ENCODE measurements at places on chromosomes 13 and 19.

- no peak overlapping the region for H3K4me3 ChIP-seq
- no peaks in the 10 kb centered on the region for H3K36me3 ChIP-seq
- no peaks in the 10 kb centered on the region for H3K4me1 ChIP-seq
- H3K27ac ChIP-seq = no peak overlapping the region
Measured at GRCh38 chr19:22523940-22524339, 101.8 kb upstream of the ZNF98 start.

- no peaks in the 10 kb centered on the region for H3K27me3 ChIP-seq
- H3K4me3 ChIP-seq = no peak overlapping the region
- no peak for DNase-seq
- no peak overlapping the region for H3K27ac ChIP-seq
Measured at GRCh38 chr13:52461265-52461664, 6.0 kb downstream of the CKAP2 start.

DNA sequence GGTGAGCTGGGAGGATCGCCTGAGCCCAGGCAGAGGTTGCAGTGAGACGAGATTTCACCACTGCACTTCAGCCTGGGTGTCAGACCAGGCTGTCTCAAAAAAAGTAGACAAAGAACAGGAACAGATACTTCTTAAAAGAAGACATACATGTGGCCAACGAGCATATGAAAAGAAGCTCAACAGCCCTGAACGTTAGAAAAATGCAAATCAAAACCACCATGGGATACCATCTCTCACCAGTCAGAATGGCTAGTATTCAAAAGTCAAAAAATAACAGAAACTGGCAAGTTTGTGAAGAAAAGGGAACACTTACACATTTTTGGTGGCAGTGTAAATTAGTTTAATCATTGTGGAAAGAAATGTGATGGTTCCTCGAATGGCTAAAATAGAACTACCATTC, 3.0 kb upstream of the LGALS14 start:
- no peaks in the 10 kb centered on the region for H3K36me3 ChIP-seq
- no peak for DNase-seq
- no peak overlapping the region for H3K27ac ChIP-seq
- H3K27me3 ChIP-seq = peaks cover 79% of the 10 kb centered on the region
- no peak overlapping the region for H3K4me3 ChIP-seq
- no peaks in the 10 kb centered on the region for H3K4me1 ChIP-seq

DNA sequence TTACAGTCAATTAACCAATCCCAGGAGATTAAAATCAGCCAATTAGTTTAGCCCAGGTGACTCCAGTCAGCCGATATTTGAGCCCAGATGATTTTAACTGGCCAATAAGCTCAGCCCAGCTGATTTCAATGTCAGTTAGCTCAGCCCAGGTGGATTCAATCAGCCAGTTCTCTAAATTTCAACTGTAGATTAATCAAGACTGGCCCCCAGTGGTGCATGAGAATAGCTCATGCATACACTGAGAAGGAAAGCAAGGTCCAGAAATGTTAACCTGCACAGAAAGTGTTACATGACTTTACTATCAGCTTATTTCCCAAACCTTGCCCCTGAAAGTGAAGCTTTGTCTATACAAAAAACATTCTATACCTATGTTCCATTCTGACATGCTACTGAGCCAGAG, 55.4 kb upstream of the ZNF724 start:
- no peak for DNase-seq
- no peaks in the 10 kb centered on the region for H3K27me3 ChIP-seq
- no peaks in the 10 kb centered on the region for H3K4me1 ChIP-seq
- H3K36me3 ChIP-seq = no peaks in the 10 kb centered on the region
- no peak overlapping the region for H3K27ac ChIP-seq
- H3K4me3 ChIP-seq = no peak overlapping the region

- H3K27me3 ChIP-seq = no peaks in the 10 kb centered on the region
- peaks cover 2% of the 10 kb centered on the region for H3K36me3 ChIP-seq
- peak overlapping the region; percentile 71 for H3K27ac ChIP-seq
- H3K4me1 ChIP-seq = peaks cover 40% of the 10 kb centered on the region
- peak overlapping the region; percentile 73 for H3K4me3 ChIP-seq
- no peak for DNase-seq
Measured at GRCh38 chr19:18419699-18420460, 682 bp downstream of the SSBP4 start.

DNA sequence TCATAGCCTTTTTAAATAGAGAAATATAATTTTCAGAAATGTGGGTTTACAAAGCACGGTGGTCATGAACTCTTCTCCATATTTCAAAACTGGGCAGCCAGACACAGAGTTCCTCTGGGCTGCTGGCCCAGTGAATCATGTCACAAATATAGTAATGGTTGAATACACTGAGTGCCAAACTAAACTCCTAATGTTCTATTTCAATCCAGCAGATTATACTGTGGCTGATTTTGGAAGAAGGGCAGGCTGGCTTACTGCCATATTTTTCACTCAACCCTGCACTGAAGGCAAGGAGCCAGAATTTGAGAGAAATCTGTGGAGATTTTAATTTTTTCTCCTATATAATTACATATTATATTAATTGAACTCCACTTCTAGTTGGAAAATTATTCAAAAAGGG, 17.0 kb upstream of the PRR20A start:
- no peak overlapping the region for H3K4me3 ChIP-seq
- no peaks in the 10 kb centered on the region for H3K27me3 ChIP-seq
- H3K36me3 ChIP-seq = no peaks in the 10 kb centered on the region
- DNase-seq = no peak
- H3K4me1 ChIP-seq = no peaks in the 10 kb centered on the region
